Thoracic aorta (tissue), 2 donors: ENCODE measurements at places on chromosomes 11 and 22. TPM values are rescaled to one million over a fixed set of nuclear protein-coding genes. Genes with fewer than 3 reads are reported as not detected.

The SHISAL1 gene
- total RNA-seq = 0.81 TPM

The CYP2D6 gene
- not detected for total RNA-seq

The LRRC75B gene
- 18.7 TPM for total RNA-seq

The MGAT3 gene
- 3.2 TPM for total RNA-seq

The MIAT gene
- total RNA-seq = 3.6 TPM

The OR4C3 gene
- not detected for total RNA-seq

The SOX10 gene
- total RNA-seq = 0.49 TPM

GRCh38 chr11:19777377-19778102, 64.9 kb downstream of the NAV2 start:
- H3K27ac ChIP-seq = peak overlapping the region; percentile 28
- peaks cover 75% of the 10 kb centered on the region for H3K4me1 ChIP-seq
- H3K4me3 ChIP-seq = peak overlapping the region; percentile 65
- no peaks in the 10 kb centered on the region for H3K27me3 ChIP-seq
- DNase-seq = no peak

- H3K27me3 ChIP-seq = no peaks in the 10 kb centered on the region
- peaks cover 19% of the 10 kb centered on the region for H3K36me3 ChIP-seq
- H3K4me3 ChIP-seq = peak overlapping the region; percentile 90
- peaks cover 17% of the 10 kb centered on the region for H3K4me1 ChIP-seq
- peak overlapping the region; percentile 91 for H3K27ac ChIP-seq
- no peak for DNase-seq
Observed at GRCh38 chr11:72102162-72102561, 935 bp downstream of the LAMTOR1 start.

DNA sequence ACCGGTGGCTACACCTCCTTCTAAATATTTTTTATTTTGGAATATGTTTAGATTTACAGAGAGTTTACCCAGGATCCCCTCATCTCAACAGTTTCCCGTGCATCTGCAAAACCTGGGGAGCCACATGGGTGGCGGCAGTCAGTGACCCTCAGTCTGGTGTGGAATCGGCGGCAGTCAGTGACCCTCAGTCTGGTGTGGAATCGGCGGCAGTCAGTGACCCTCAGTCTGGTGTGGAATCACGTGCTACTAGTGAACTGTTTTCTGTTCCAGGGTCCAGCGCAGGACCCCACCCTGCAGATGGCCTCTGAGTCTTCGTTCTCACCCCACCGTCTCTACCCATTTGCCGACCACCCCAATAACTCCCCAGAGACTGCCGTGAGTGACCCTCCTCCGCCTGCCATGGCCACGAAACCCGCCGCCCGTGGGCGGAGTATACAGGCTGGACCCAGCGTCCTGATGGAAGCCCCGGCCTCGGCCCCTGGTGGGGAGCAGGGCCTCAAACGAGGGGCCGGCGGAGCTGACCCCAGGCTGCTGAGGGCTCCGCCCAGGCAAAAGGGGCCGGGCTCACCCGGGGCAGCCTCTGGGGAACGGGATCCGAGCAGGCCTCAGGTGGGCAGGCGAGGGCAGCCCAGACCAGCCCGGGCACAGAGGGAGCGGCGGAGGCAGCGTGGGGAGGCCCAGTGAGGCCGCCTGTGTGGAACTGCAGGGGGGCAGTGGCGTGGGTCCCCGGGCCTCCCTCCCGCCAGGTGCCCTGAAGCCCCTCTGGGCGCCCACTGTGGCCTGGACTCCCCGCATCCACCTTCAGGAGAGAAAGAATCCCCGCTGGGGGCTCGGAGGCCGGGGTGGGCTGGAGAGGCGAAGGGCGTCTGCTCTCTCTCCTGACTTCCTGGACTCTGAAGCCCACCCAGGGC, 2.5 kb downstream of the IL17REL start:
- no peak for DNase-seq
- H3K36me3 ChIP-seq = no peaks in the 10 kb centered on the region
- H3K27me3 ChIP-seq = no peaks in the 10 kb centered on the region
- H3K4me1 ChIP-seq = no peaks in the 10 kb centered on the region

DNA sequence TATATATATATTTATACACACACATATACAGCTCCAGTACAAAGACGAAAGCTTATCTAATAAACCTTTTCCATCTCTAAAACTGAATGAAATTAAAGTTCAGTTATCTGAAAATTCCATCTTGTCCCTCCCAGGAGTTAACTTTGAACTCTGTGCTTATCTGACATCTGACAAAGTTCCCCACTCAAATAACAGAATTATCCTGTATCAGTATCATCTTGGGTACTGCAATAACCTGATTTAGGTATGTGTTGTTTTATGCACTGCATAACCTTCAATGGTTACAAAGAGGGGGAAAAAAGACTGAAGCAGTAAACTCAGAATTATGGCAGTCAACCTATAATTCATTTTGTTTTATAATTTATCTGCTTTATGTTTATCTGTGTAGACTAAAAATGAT, 96.6 kb downstream of the SGSM3 start:
- H3K27me3 ChIP-seq = no peaks in the 10 kb centered on the region
- no peak overlapping the region for H3K4me3 ChIP-seq
- H3K4me1 ChIP-seq = no peaks in the 10 kb centered on the region
- no peaks in the 10 kb centered on the region for H3K36me3 ChIP-seq
- no peak for DNase-seq
- H3K27ac ChIP-seq = no peak overlapping the region

DNA sequence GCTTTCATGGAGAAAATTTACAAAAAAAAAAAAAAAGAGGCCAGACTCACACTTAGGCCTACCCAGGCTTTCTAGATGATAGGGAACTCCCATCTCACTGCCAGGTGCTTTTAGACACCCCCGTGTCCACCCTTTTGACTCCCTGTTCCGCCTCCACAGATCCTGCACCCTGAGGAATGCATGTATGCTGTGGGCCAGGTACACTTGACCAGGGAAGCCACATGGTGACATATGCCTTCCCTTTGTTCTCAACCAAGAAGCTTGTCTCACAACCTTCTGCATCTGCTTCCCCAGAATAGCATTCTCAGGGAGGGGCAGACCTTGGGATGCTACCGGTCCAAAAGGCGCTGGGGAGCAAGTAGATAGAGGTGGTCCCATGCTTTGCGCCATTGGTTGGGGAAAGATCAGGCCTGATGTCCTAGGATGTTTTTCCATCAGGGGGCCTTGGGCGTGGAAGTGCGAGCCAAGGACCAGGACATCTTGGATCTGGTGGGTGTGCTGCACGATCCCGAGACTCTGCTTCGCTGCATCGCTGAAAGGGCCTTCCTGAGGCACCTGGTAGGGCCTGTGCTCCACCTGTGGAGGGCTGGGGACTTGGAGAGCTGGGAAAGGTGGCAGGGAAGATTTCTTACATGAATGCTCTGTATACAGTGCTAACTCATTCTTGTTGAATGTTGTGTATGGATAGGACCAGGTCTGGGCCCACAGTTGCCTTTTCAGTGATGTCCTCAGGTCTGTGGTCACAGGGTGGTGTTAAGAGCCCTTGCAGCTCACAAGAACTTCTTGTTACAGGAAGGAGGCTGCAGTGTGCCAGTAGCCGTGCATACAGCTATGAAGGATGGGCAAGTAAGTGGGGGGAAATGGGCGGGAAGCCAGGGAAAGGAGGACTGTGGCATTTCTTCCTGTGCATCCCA, 7.5 kb downstream of the HMBS start:
- peaks cover 9% of the 10 kb centered on the region for H3K36me3 ChIP-seq
- peaks cover 16% of the 10 kb centered on the region for H3K4me1 ChIP-seq
- peak overlapping the region; percentile 88 for H3K27ac ChIP-seq

DNA sequence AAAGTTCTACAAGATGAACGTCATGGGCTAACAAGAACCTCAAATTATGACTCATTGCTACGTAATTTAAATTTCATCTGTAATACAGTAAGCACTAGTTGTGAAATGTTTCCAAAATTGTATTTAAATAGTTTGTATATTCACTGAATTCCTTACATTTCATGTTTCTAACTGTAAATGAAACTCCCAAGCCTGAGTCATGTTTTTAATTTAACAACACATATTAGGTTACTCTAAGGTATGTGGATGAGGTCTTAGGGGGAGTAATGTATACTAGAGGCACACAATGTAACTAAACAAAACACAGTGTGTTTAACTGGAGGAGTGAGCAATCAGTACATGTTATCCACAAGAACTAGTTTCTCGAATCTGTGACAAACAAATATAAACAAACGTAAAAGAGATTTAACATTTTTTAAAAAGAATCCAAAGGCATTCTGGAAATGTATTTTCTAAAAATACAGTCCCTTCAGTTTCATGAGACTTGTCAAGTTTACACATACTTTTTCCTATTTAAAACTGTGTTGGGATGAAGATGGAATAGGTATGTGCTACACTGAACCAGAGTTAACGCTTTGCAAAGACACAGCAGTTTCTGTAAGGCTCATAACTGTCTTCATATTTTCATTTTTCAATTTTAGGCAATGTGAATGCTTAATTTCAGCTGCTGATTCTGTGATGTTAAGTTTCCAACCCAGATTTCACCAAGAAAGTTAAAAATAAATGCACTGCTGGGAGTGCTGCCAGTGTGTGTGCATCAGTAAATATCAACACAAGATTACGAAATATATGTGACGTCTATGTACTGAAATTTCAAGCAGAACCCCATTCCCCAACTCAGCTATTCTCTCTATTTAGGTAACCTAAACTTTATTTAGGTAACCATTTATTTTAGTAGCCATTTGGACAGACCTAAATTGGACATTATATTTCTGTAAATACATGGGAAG, 52.6 kb downstream of the PITPNB start:
- H3K36me3 ChIP-seq = peaks cover 5% of the 10 kb centered on the region
- H3K27me3 ChIP-seq = no peaks in the 10 kb centered on the region
- no peak for DNase-seq
- peak overlapping the region; percentile 22 for H3K4me3 ChIP-seq
- H3K4me1 ChIP-seq = peaks cover 45% of the 10 kb centered on the region

GRCh38 chr11:12235947-12236743, 125.8 kb downstream of the MICAL2 start:
- no peaks in the 10 kb centered on the region for H3K27me3 ChIP-seq
- H3K4me1 ChIP-seq = peaks cover 54% of the 10 kb centered on the region
- H3K36me3 ChIP-seq = peaks cover 38% of the 10 kb centered on the region

- no peak overlapping the region for H3K27ac ChIP-seq
- H3K27me3 ChIP-seq = no peaks in the 10 kb centered on the region
- no peaks in the 10 kb centered on the region for H3K36me3 ChIP-seq
- no peak overlapping the region for H3K4me3 ChIP-seq
Observed at GRCh38 chr22:35505399-35506258, 35.0 kb upstream of the RASD2 start.
